ENCODE measurements at places on chromosomes 12 and 14.

GRCh38 chr14:59320361-59320760, 131.9 kb downstream of the DAAM1 start:
- no peak for DNase-seq

GRCh38 chr14:92546347-92547053, 32.9 kb downstream of the RIN3 start:
- no peak for DNase-seq

GRCh38 chr12:31570880-31571279, 20.1 kb downstream of the DENND5B start:
- no peak for DNase-seq

GRCh38 chr14:67934087-67934486, 114.5 kb downstream of the RAD51B start:
- peak; percentile 84 for DNase-seq

- no peak for DNase-seq
Measured at GRCh38 chr12:122943196-122943595, 23.1 kb downstream of the ABCB9 start.
